ENCODE measurements at places on chromosomes 1 and 21. TPM values are rescaled to one million over a fixed set of nuclear protein-coding genes. Genes with fewer than 3 reads are reported as not detected.
A peak's percentile ranks its signal among the peaks of the same experiment; 100 is the strongest.

MTARC1 gene
- not detected for total RNA-seq

NR1I3 gene
- total RNA-seq = not detected

- no peak overlapping the region for H3K27ac ChIP-seq
- no peaks in the 10 kb centered on the region for H3K36me3 ChIP-seq
- DNase-seq = no peak
- no peaks in the 10 kb centered on the region for H3K27me3 ChIP-seq
- no peaks in the 10 kb centered on the region for H3K4me1 ChIP-seq
These were observed 10.2 kb downstream of the ATP1A2 start for GRCh38 chr1:160125746-160126145.

- no peak overlapping the region for H3K4me3 ChIP-seq
- H3K27ac ChIP-seq = no peak overlapping the region
- no peaks in the 10 kb centered on the region for H3K4me1 ChIP-seq
- DNase-seq = no peak
These were observed 10.2 kb downstream of the COQ8A start for GRCh38 chr1:226950316-226950715.

- peak overlapping the region; percentile 97 for H3K27ac ChIP-seq
- H3K4me3 ChIP-seq = no peak overlapping the region
- peaks cover 8% of the 10 kb centered on the region for H3K36me3 ChIP-seq
- H3K27me3 ChIP-seq = no peaks in the 10 kb centered on the region
- no peak for DNase-seq
These were observed 311 bp downstream of the IRF2BP2 start for GRCh38 chr1:234609691-234610042.

GRCh38 chr1:43495204-43495603 is 35.5 kb upstream of the PTPRF start:
- no peak for DNase-seq
- no peaks in the 10 kb centered on the region for H3K27me3 ChIP-seq

DNA sequence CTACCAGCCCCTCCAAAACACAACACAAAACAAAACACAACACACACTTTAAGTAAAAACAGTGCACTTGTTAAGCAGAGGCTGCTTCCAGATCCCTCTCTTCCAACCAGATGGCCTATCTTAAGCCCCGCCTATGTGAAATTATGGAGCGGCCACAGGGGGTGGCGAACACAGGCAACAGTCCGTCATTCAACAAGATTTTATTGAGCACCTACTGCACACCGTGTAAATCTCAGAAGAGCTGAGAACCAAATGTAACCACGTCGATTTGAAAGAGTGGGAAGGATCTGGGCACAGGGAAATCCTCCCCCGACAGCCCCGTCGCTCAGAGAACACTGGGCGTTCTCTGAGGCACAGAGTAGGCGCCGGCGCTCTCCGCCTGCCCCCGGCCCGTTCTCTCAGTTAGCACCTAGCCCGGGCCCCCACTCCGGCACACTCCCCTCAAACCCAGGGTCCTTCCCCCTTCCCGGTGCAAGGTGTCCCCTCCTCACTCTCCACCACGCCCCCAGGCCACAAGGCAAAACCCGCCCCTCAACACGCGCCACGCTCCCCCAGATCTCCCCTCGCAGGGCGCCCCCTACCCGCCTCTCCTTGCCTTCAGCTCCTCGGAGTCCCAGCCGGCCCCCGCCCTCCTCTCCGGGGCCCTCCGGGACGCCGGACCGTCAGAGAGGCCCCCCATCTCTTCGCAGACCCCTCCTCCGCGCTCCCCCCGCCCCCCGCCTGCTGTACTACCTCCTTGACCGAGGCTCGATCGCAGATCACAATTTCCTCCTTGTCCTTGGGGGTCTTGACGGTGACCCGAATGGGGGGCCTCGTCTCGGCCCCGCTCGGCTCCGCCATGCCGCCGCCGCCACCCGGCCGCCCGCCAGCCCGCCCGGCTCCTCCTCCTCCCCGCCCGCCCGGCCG is 483 bp downstream of the UBQLN4 start:
- H3K4me1 ChIP-seq = peaks cover 9% of the 10 kb centered on the region
- H3K4me3 ChIP-seq = peak overlapping the region; percentile 54
- no peaks in the 10 kb centered on the region for H3K27me3 ChIP-seq
- peak; percentile 48 for DNase-seq
- no peaks in the 10 kb centered on the region for H3K36me3 ChIP-seq
- peak overlapping the region; percentile 82 for H3K27ac ChIP-seq

GRCh38 chr1:86862920-86863319 is 51.0 kb downstream of the SELENOF start:
- no peak for DNase-seq
- H3K27me3 ChIP-seq = no peaks in the 10 kb centered on the region
- H3K27ac ChIP-seq = no peak overlapping the region
- no peak overlapping the region for H3K4me3 ChIP-seq
- H3K4me1 ChIP-seq = no peaks in the 10 kb centered on the region
- no peaks in the 10 kb centered on the region for H3K36me3 ChIP-seq

DNA sequence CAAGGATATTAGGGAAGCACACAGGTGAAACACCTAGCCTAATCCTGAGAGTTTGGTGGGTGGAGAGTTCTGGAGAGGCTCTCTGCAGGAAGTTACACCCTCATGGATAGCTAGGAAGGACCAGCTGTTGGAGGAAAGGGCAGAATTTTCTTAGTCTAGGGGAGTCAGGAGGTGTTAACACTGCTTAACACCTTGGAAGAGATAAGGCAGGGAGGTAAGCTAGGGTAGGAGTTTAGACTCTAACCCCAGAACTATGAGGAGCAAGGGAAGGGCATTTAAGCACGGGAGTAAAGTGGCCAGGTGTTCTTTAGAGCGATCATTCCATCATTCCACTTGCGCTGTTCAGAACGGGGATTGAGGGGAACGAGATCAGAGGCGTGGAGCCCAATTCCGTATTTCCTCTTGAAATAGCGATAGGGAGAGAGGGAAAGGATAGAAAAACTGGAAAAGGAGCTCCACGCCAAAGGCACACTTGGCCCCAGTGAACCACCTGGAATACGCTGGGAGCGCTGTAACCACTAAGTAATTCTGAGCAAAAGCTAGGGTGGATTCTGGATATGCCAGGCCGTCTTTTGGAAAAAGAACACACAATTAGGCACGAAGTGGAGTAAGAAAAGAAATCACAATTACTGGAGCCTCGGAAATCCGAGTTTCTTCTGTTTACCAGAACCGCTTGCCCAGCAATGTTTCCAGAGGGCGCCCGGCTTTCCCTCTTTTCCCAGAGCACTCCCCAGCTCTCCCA is 1.5 kb upstream of the GPR137B start:
- no peaks in the 10 kb centered on the region for H3K36me3 ChIP-seq
- H3K27ac ChIP-seq = no peak overlapping the region
- no peaks in the 10 kb centered on the region for H3K27me3 ChIP-seq
- no peak for DNase-seq
- peak overlapping the region; percentile 43 for H3K4me3 ChIP-seq

- H3K36me3 ChIP-seq = peaks cover 28% of the 10 kb centered on the region
- no peak overlapping the region for H3K27ac ChIP-seq
- no peak for DNase-seq
- H3K4me1 ChIP-seq = no peaks in the 10 kb centered on the region
These were observed 21.0 kb downstream of the CD160 start for GRCh38 chr1:145740269-145740668.

DNA sequence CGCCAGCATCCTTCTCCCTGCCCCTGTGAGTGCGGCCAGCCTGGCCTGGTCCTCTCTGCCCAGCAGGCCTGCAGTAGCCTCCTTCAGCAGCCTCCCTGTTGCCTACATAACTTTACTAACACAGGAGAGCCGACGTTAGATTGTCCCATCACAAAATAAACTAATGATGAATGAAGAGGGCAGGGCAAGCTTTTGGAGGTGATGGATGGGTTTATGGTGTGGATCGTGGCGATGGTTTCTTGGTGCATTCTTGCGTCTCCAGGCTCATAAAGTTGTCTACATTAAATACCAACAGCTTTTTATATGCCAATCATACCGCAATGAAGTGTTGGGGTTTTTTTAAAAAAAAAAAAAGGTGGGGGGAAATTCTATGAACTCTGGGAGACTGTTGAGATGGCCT is 164.5 kb downstream of the PRDM16 start:
- no peaks in the 10 kb centered on the region for H3K27me3 ChIP-seq
- DNase-seq = no peak
- H3K4me1 ChIP-seq = no peaks in the 10 kb centered on the region
- H3K27ac ChIP-seq = no peak overlapping the region

GRCh38 chr1:247408100-247408499 is 7.9 kb upstream of the NLRP3 start:
- H3K27ac ChIP-seq = peak overlapping the region; percentile 50
- no peak for DNase-seq
- no peaks in the 10 kb centered on the region for H3K27me3 ChIP-seq
- H3K36me3 ChIP-seq = no peaks in the 10 kb centered on the region
- H3K4me3 ChIP-seq = peak overlapping the region; percentile 30

DNA sequence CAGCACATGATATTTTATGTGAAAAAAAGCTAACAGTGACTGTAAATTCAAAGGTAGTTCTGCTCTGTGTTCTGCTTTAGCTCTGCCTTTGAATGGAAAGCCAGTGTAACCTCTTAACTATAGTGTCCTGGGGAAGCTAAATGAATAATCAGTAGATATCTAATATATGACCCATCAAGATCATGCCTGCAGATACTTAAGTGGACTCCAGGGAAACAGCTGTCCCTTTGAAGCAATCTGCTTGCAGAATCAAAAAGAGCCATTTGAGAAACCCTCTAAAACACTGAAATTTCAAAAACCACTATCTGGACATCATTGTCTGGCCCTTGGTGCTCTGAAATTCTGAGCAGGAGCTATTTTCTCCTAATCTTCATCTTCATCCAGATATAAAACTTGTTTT is 104.2 kb upstream of the ADGRL4 start:
- H3K27me3 ChIP-seq = no peaks in the 10 kb centered on the region
- no peak for DNase-seq
- no peaks in the 10 kb centered on the region for H3K36me3 ChIP-seq
- no peak overlapping the region for H3K27ac ChIP-seq
- H3K4me1 ChIP-seq = no peaks in the 10 kb centered on the region
- no peak overlapping the region for H3K4me3 ChIP-seq
